NT2/D1 (cell line): ENCODE measurements at places on chromosomes 3 and 15.

GRCh38 chr15:96860741-96861140 lies 530.2 kb downstream of the NR2F2 start:
- no peak for DNase-seq

GRCh38 chr3:11438646-11439045 lies 166.4 kb downstream of the ATG7 start:
- DNase-seq: no peak

DNA sequence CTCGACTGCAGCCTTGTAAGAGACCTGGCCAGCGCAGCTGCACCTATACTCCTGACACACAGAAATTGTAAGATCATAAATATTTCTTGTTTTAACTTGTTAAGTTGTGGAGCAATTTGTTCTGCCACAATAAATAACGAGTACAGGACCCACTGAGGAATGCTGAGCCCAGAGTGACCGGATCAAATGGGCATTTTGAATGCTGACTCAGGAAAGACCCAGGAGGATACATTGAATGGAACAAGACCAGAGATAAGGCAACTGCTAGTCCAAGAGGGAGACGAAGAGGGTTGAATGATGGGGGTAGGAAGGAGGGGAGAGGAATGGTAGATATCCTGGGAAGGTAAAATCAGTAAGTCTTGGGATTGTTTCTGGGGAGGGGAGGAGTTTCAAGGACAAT lies 8.9 kb upstream of the C3orf70 start:
- no peak for DNase-seq

- no peak for DNase-seq
Measured at GRCh38 chr3:17478673-17479072, 263.8 kb downstream of the TBC1D5 start.
